ENCODE measurements at places on chromosomes 3 and 15.

DNA sequence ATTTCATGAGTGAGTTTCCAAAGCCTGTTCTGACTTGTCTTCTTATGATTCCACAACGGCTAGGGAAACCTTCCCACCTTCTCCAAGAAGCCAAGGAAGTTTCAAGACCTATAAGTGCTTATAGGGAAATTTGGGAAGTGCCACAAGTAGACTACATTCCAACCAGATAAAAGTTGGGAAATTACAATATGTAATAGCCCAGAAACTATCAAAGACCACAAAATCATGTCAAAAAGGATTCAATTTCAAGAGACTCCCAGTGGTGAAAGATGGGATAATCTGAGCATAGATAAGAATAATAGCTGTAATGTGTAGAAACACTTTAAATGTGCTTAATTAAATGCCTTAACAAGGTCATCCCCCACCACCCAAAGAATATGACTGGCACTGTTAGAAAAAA lies 169.2 kb upstream of the SLC2A2 start:
- DNase-seq, result no peak

GRCh38 chr3:187136936-187137335 lies 2.4 kb downstream of the RPL39L start:
- no peak for DNase-seq

- no peak for DNase-seq
Measured at GRCh38 chr15:51089699-51090453, 4.8 kb downstream of the TNFAIP8L3 start.

DNA sequence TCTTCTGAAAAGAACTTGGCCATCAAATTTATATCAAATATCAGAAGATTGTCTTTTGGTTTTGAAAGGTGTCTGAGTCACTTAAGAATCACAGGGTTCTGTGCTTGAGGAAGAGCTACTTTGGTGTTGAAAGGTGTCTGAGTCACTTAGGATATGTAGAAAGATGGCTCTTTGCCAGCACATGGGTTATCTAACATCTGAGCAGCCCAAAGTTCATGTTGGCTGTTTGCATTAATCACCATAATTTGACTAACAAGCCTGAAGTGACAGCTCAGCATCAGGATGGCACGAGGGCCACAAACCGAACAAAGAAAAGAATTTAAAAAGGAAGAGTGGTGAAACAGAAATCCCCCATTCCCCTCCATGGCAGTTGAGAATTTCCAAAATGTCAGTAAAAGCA lies 190.5 kb upstream of the CMC1 start:
- peak; percentile 60 for DNase-seq

GRCh38 chr3:89964347-89964746 lies 856.9 kb downstream of the EPHA3 start:
- no peak for DNase-seq
